Esophagus squamous epithelium (tissue), 5 donors: ENCODE measurements at places on chromosomes 6 and 20.

- H3K27me3 ChIP-seq, result no peaks in the 10 kb centered on the region
- H3K4me1 ChIP-seq, result peaks cover 59% of the 10 kb centered on the region
- H3K36me3 ChIP-seq, result no peaks in the 10 kb centered on the region
- no peak overlapping the region for H3K4me3 ChIP-seq
- H3K27ac ChIP-seq, result peak overlapping the region; percentile 43
- DNase-seq, result no peak
Observed at GRCh38 chr6:134394905-134395304, 77.0 kb upstream of the SGK1 start.

DNA sequence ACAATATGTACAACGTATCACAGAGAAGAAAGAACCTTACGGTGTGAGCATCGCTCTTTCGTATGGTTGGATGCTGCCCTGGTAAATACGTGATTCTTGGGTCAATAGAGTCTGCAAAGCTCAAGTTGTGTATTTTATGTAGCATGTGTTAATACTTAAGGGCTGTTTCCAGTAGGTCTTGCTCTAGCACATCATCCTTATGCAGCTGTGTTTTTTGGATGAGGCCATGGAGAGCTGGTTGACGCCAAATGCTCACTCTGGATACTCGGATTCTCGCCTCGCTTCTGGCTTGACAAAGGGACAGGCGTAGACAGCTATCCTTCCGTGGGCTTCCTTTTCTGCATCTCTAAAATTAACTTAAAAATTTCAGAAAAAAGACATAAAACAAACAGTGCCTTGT, 38.9 kb downstream of the SNRNP48 start:
- H3K36me3 ChIP-seq, result no peaks in the 10 kb centered on the region
- H3K4me1 ChIP-seq, result no peaks in the 10 kb centered on the region
- H3K27me3 ChIP-seq, result no peaks in the 10 kb centered on the region
- H3K27ac ChIP-seq, result no peak overlapping the region
- H3K4me3 ChIP-seq, result no peak overlapping the region

GRCh38 chr6:134060491-134061106, 8.2 kb upstream of the SLC2A12 start:
- H3K27me3 ChIP-seq, result no peaks in the 10 kb centered on the region
- DNase-seq, result no peak
- no peak overlapping the region for H3K4me3 ChIP-seq
- no peak overlapping the region for H3K27ac ChIP-seq
- H3K4me1 ChIP-seq, result peaks cover 8% of the 10 kb centered on the region

GRCh38 chr6:111157412-111157811, 70.1 kb downstream of the SLC16A10 start:
- no peaks in the 10 kb centered on the region for H3K4me1 ChIP-seq
- H3K4me3 ChIP-seq, result no peak overlapping the region
- no peaks in the 10 kb centered on the region for H3K27me3 ChIP-seq
- no peak for DNase-seq

- H3K27me3 ChIP-seq, result no peaks in the 10 kb centered on the region
- peaks cover 5% of the 10 kb centered on the region for H3K4me1 ChIP-seq
Observed at GRCh38 chr20:23870461-23870860, 9.1 kb downstream of the CST5 start.

DNA sequence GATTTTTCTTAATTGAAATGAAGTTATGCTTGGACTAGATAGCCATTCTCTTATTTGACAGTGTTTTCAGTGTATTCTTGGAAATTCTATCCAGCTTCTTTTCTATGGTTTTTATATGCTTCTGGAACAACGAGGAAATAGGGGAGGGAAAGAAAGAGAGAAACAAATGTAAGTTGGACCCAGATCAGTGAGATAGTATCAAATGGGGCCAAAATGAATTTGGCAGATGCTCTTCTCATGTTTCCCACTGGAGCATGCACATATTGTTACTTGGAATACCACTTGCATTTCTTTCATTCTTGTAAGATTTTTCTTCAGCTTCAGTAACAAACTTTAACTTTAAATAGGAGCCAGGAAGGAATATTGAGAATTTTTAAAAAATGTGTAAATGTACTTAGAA, 312.3 kb downstream of the PRL start:
- H3K4me1 ChIP-seq, result peaks cover 26% of the 10 kb centered on the region
- H3K4me3 ChIP-seq, result no peak overlapping the region
- no peak overlapping the region for H3K27ac ChIP-seq
- no peaks in the 10 kb centered on the region for H3K36me3 ChIP-seq
- no peak for DNase-seq
- no peaks in the 10 kb centered on the region for H3K27me3 ChIP-seq

GRCh38 chr6:83824388-83824801, 28.8 kb upstream of the RIPPLY2 start:
- no peak for DNase-seq
- no peaks in the 10 kb centered on the region for H3K4me1 ChIP-seq
- H3K4me3 ChIP-seq, result no peak overlapping the region
- no peaks in the 10 kb centered on the region for H3K27me3 ChIP-seq
- H3K36me3 ChIP-seq, result no peaks in the 10 kb centered on the region

DNA sequence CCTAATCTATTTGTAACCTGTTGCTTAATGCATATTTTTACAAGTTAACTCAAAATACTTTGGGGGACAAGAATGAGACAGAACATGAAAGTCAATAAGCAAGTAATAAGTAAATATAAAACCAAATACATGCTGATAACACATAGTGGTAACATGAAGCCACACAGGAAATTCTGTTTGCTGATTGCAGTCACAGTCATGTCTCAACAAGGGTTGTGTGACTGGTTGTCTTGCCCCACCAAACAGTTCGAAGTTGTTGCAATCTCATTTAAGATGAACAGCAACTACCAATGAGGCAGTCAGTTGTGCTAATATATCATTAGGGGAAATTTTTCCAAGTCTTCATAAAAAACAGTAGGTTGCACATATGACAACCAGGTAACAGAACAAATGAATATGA, 14.5 kb downstream of the CD24 start:
- no peaks in the 10 kb centered on the region for H3K36me3 ChIP-seq
- no peaks in the 10 kb centered on the region for H3K27me3 ChIP-seq
- no peak overlapping the region for H3K27ac ChIP-seq

DNA sequence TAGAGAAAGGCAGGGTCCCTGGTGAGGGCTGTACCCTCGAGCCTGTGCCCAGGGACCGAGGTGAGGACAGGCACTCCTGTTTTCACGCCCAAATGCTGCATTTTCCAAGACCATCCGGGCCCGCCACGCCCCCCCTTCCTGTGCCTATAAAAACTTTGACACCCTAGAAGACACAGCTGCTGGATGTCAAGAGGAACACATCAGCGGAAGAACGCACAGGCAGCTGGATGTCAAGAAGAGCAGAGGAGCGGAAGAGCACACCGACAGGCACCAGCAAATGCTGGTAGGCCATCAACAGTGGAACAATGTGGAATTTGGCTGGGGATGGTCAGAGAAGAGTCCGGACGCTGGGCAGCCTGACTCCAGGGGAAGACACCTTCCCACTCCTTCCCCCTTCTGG, 56.1 kb downstream of the TXLNB start:
- H3K27ac ChIP-seq, result no peak overlapping the region
- H3K4me3 ChIP-seq, result no peak overlapping the region
- H3K4me1 ChIP-seq, result no peaks in the 10 kb centered on the region
- DNase-seq, result no peak

DNA sequence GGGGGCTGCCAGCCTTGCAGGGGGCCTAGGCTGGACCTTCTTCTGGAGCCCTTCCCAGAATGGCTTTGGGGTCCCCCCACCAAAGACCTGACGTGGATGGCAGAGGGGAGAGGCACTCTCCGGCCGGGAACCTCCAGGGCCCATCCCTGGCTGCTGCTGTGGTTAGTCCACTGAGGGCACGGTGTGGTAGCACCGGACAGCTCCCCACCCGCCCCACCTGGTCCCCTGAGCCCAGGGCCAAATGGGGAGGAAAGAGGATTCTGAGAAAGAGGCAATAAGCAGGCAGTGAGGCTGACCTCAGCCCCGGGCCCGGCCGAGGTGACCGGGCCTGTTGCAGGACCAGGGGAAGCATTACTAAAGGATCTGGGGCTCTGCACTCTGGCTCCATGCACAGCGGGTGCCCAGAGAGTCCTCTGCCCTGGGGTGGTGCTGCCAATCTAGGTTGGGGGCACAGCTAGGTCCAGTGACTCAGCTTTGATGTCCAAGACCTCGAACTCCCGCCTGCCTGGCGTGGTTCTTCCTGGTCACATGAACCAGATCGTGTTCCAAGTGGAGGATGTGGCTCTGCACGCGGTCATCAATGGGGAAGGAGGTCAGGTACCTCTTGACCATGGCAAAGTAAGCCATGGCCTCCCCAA, 2.2 kb downstream of the CENPB start:
- no peak for DNase-seq
- no peaks in the 10 kb centered on the region for H3K27me3 ChIP-seq
- peak overlapping the region; percentile 87 for H3K4me3 ChIP-seq
- peaks cover 50% of the 10 kb centered on the region for H3K4me1 ChIP-seq
- peak overlapping the region; percentile 91 for H3K27ac ChIP-seq

GRCh38 chr20:44231713-44232468, 15.2 kb upstream of the GDAP1L1 start:
- H3K36me3 ChIP-seq, result no peaks in the 10 kb centered on the region
- DNase-seq, result no peak
- no peak overlapping the region for H3K4me3 ChIP-seq
- no peaks in the 10 kb centered on the region for H3K4me1 ChIP-seq
- no peak overlapping the region for H3K27ac ChIP-seq
- no peaks in the 10 kb centered on the region for H3K27me3 ChIP-seq

DNA sequence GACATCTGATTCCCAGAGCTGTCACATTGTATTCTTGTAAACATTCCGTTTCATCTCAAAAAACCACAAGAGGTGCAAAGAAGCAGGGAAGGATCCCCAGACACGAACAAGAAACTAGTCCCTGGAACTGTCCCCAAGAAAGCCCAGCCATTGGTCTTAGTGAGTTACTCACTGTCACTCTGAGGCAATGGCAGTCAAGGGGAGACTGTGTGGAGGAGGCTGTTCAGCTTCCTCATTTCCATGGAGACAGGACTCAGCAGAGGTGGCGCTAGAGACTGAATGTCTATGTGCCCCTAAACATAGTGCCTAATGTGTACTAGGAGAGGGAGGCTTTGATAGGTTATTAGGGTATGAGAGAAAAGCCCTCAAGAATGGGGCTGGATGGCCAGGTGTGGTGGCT, 11.1 kb downstream of the ULBP1 start:
- no peak overlapping the region for H3K4me3 ChIP-seq
- no peak overlapping the region for H3K27ac ChIP-seq
- DNase-seq, result no peak
- peaks cover 98% of the 10 kb centered on the region for H3K27me3 ChIP-seq
- H3K4me1 ChIP-seq, result no peaks in the 10 kb centered on the region
- H3K36me3 ChIP-seq, result no peaks in the 10 kb centered on the region

DNA sequence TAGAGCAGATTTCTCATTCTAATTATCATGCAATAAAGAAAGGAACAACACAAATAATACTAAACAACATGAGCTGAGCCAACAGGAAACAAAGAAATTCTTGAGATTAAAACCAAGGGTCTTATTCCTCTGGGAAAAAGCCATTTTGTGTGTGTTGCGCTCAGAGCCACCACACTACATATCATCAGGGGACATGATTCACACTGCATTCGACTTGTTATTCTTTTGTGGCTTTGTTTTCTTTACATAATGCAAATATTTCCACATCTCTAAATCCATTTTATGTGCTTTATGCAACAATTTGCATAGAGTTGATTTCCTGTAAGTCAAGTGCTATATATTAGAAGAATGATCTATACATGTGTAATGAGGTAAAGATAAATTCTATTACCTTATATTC, 719.6 kb downstream of the TBC1D32 start:
- H3K27ac ChIP-seq, result no peak overlapping the region
- no peaks in the 10 kb centered on the region for H3K4me1 ChIP-seq
- no peaks in the 10 kb centered on the region for H3K36me3 ChIP-seq
- no peak for DNase-seq

DNA sequence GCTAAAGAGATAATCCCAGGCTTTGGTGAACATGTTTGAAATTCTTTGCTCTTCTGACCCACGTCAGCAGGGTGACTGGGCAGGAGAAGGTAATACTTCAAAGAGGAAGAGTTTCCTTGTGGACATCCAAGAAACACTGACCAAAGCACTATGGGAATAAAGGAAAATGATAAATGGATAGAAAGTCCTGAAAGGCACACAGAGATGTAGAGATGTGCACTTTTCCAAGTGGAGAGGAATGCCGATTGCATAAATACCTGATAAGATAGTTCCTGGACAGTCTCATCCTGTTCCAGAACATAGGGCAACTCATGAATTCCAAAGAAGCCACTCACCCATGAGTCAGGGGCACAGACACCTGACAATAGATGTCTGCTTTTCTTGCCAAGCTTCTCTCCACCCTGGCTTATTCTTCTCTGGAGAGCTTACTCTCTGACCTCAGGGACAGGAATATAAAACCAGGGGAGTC, 191.3 kb upstream of the FOXA2 start:
- H3K4me1 ChIP-seq, result no peaks in the 10 kb centered on the region
- H3K27me3 ChIP-seq, result no peaks in the 10 kb centered on the region
- H3K27ac ChIP-seq, result no peak overlapping the region
- DNase-seq, result no peak

GRCh38 chr20:24303393-24304170, 165.8 kb upstream of the SYNDIG1 start:
- H3K27me3 ChIP-seq, result peaks cover 24% of the 10 kb centered on the region
- H3K4me3 ChIP-seq, result no peak overlapping the region
- H3K27ac ChIP-seq, result no peak overlapping the region
- no peaks in the 10 kb centered on the region for H3K4me1 ChIP-seq
- no peak for DNase-seq

GRCh38 chr6:35146453-35146852, 5.3 kb upstream of the TCP11 start:
- no peak for DNase-seq
- no peaks in the 10 kb centered on the region for H3K36me3 ChIP-seq
- no peaks in the 10 kb centered on the region for H3K4me1 ChIP-seq
- H3K27me3 ChIP-seq, result no peaks in the 10 kb centered on the region
- H3K4me3 ChIP-seq, result no peak overlapping the region
- no peak overlapping the region for H3K27ac ChIP-seq

- peak within 1 kb of the TSS; percentile 95 for H3K4me3 ChIP-seq
- DNase-seq, result no peak
- H3K4me1 ChIP-seq, result peaks cover 29% of the 10 kb centered on the region
- peaks cover 27% of the 10 kb centered on the region for H3K36me3 ChIP-seq
Observed at GRCh38 chr20:23637282-23638221, at the start of gene CST3. TSS of gene CST3 (minus strand) at chr20:23637955. CDS start at chr20:23637862, 93 bp downstream.

GRCh38 chr6:470901-471448, 79.4 kb downstream of the IRF4 start:
- no peak overlapping the region for H3K4me3 ChIP-seq

DNA sequence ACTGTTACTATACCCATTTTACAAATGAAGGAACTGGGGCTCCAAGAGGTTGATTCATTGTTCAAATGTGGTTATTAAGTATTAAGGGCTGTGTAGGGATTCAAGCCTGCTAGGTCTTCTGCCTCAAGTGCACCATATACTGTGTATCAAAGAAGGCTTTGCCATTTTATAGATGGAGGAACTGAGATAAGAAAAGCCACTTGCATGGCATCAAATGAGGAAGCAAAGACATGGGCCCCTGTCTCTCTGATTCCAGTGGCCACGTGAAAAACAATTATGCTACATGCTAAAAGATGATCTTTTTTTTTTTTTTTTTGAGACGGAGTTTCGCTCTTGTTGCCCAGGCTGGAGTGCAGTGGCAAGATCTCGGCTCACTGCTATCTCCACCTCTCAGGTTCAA, 67.0 kb downstream of the TMEM200A start:
- H3K36me3 ChIP-seq, result no peaks in the 10 kb centered on the region
- H3K4me3 ChIP-seq, result no peak overlapping the region
- H3K4me1 ChIP-seq, result no peaks in the 10 kb centered on the region
- no peak for DNase-seq
